Effector CD8-positive, alpha-beta T cell (primary cell): ENCODE measurements at places on chromosomes 1 and 21.

- no peak for DNase-seq
Observed at GRCh38 chr1:11518791-11519628, 40.1 kb downstream of the DISP3 start.

- DNase-seq = peak; percentile 78
Observed at GRCh38 chr21:43775795-43776430, at the start of gene CSTB. CSTB (minus strand) TSS chr21:43776308; CDS start chr21:43776269, 39 bp downstream.

DNA sequence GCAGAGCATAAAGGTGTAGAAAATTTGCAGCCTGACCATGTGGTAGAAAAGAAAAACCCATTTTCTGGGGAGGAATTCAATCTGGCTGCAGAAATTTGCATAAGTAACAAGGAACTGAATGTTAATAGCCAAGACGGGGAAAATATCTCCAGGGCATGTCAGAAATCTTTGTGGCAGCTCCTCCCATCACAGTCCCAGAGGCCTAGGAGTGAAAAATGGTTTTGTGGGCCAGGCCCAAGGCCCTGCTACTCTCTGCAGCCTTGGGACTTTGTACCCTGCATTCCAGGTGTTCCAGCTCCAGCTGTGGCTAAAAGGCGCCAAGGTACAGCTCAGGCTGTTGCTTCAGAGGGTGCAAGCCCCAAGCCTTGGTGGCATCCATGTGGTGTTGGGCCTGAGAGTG, 152.9 kb downstream of the PATJ start:
- DNase-seq = no peak

DNA sequence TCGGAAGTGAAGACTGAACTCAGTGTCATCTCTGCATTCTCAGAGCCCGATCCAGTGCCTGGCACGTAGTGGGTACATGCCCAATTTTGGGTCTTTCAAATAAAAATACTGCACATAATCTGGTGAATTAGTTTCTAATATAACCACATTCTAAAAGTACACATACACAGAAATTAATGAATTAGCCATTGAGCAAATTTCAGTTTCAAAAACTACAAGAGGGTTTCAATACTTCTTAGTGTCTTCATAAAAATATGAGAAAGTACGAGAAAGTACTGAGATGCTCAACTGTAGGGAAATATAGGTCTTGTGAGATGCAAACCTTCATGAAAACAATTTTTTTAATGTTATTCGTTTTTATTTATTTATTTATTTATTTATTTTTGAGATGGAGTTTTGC, 86.9 kb downstream of the SMYD2 start:
- DNase-seq = no peak

DNA sequence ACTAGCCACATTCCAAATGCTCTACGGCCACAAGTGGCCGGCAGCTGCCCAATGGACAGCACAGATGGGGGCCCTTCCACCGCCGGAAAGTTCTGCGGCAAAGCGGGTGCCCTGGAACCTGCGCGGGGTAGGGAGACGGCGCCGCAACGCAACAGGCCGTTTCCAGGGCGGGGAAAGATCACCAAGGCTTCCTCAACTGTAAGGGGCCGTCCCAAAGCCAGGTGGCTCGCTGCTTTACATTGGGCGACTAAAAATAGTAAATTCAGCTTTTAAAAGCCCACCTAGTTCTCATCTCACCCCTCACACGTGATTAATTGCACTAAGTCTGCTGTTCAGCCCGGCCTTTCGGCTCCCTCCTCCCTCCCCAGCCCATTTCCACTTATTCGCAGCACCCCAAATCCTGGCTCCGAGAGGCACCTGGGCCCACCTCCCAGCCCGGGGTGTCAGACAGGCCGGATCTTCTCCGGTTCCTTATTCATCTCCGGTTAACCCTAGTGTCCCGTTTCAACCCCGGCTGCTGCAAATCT, 643 bp downstream of the CFAP298 start:
- DNase-seq = no peak
